Motor neuron (in vitro differentiated cells): ENCODE measurements at places on chromosomes 2 and 18. TPM values are rescaled to one million over a fixed set of nuclear protein-coding genes. Genes with fewer than 3 reads are reported as not detected.

- ATAC-seq: no peak
Observed at GRCh38 chr2:148739454-148740105, 95.0 kb downstream of the EPC2 start.

DNA sequence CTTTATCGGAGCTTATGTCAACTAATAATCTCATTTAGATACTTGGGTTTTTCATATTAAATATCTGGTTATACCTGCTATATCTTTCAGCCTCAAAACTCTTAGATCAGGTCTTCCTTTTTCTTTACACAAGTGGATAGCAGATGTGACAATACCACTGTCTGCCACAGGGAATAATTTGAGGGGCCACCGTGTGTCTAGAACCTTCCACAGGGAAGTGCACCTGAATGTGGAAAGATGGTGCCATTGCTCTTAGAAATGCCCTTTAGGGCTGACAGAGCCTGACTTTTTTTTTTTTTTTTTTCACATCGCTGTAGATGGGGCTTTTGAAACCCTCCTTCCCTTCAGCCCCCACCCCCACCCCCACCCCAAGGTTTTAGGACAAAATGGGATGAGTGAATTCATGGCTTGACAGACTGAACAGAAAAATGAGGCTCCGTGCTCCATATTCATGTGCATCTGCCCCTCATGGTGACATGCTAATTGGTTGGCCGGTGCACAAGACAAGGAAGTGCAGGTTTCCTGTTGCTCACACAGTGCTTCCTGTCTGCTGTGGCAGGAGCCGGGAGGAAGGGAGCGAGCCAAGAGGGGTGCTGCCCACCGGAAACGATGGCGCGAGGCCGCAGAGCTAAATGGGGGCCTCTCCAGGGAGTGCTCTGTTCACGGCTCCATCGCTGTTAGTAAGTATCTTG is 246.0 kb downstream of the LDLRAD4 start:
- ATAC-seq: peak; percentile 63

DNA sequence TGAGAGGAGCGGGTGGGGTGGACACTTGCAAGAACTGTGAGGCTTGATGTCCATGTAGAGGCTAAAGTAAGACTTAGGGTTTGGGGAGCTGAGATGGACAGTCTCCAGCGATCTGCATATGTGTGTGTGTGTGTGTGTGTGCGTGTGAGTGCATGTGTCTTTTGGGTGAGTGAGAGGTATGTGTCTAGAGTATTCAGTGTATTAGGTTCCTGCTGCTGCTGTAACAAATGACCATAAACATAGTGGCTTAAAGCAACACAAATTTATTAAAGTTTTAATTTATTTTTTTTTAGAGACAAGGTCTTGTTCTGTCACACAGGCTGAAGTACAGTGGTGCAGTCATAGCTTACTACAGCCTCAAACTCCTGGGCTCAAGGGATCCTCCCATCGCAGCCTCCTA is 155.4 kb upstream of the SPRED2 start:
- ATAC-seq: no peak

GRCh38 chr2:230872151-230872967 is 7.6 kb downstream of the ITM2C start:
- ATAC-seq: no peak

DNA sequence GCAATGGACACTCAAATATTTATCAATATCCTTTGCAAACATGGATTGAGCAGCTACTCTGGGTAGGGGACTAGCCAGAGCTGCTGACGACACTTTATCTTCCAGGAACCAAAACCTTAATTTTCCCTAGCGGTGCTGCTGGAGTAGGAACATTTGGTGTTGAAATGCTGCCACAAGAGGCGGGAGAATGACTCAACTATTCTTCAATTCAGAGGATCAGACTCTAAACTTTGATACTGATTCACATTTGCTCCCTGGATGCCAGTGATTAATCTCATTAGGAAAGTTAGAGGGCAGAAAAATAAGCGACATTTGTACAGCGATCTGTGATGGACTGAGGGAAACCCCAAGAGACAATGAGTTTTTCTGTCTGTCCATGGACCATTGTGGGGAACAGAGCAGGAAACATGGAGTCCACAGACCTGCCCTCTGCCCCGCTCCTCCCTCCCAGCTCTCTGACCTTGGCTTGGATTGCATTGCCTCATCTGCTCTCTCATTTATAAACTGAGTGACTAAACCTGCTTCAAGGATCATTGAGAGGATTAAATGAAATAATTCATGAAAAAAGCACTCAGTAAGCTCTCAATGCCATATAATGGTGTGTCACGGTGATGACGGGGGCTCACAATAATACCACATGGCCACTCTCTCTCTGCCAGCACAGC is 12.6 kb upstream of the EPB41L3 start:
- ATAC-seq: no peak

- no peak for ATAC-seq
Observed at GRCh38 chr18:59582395-59582794, 114.8 kb downstream of the CCBE1 start.

- ATAC-seq: no peak
Observed at GRCh38 chr2:122210898-122211856, 455.7 kb downstream of the TSN start.

DNA sequence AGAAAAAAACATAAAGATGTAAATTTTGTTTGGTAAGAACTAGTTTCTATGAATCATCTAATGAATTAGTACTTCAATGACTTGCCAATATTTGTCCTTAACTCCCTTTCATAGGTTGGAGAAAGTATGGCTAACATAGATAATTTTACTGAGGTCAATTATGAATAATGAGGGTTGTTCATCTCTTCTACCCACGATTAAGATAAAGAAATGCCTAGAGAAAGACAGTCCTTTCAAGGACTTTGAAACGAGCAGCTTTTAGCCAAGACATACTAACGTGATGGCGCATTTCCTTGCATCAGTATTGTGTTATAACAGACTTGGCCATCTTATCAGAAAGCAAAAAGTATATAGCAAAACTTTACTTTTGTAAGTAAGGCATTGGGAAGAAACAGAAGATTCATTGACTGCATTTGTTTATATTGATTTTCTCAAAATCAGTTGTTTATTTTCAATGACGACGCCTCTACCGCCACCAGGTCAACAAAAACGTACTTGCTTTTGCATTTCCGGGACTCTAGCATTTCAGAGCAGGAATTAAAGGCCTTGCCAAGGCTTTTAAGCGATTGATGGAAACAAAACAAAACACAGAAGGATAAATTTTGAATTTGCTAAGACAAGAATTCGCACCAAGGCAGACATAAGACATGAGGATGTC is 961 bp downstream of the RBM43 start:
- no peak for ATAC-seq

CD8B2 gene
- total RNA-seq: not detected in 2 replicates

KCNS3 gene
- 0.74 and 1.1 TPM in 2 replicates for total RNA-seq

PSD4 gene
- total RNA-seq: 0.38 and 0.49 TPM in 2 replicates

- no peak for ATAC-seq
Observed at GRCh38 chr18:36066001-36066400, 1.4 kb downstream of the RPRD1A start.

DNA sequence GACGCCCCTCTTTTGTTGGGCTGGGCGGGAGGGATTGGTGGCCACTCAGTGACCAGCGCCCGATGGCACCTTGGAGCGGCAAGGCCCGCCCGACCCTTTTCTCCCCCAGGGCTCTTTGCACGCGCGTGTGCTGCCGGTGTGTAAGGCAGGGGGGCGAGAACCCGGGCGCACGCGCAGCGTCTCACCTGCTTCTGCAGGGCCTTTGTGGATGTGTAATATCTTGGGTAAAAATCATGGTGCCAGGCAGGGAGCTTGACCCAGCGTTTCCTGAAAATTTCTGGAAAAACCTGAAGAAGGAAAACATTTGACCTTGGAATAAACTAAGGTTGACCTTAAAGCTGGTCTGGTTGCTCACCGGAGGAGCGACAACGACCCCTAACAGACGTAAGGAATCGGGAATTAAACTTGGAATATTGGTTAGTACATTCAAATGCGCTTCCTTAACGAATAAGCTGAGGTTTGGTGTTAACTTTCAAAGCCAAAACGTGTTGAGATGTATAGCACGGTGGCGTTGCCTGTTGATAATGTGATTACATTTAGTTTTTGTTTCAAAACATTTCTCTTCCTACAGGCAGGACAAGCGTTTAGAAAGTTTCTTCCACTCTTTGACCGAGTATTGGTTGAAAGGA is 438 bp downstream of the HSPE1 start:
- ATAC-seq: peak; percentile 1

GRCh38 chr2:156346731-156347130 is 14.2 kb upstream of the NR4A2 start:
- ATAC-seq: no peak
